ENCODE measurements at places on chromosomes 2 and 18.

DNA sequence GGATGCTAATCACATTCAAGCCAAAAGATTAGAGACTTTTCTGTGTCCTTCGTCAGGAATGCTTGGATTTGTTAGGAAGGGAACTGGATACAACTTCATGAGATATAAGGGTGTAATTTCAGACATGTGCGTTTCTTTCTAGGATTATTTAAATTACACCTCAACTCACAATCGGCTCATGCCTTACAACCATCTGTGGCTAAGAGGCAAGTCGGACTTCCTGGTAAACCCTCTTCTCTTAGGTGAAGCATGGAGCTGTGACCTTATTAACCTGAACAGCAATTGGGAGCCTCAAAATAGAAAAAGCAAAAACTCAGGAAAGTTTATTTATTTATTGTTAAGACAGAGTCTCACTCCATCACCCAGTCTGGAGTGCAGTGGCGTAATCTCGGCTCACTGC is 61.8 kb downstream of the SEMA4F start:
- DNase-seq, result no peak

- DNase-seq, result no peak
Measured at GRCh38 chr2:181955010-181955409, 30.6 kb upstream of the PPP1R1C start.

DNA sequence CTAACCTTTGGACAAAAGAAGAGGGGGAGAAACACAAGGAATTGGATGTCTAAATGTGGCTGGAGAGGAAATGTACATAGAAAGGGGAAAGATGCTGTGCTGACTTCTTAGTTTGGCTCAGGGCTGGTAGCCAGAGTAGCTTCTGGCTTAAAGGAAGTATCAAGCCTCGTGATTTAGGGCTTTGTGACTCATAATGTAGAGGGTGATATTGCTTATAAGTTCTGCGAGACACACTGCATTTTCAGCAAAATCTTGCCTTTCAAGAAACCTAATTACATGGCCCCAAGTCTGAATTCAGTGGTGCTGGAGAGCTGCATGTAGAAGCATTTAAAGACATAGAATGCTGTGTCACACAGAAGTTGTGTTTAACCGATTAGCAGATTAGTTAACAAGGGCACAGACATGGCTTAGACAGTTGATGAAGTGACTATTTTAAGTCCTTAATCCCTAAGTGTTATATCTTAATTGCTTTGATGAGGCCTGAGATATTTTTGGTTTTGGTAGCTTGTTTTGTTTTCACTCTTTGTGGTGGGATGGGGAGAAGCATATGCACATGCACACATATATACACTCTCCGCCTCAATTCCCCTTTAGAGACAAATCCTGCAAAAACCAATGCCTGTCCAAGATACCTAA is 66.4 kb downstream of the EPAS1 start:
- no peak for DNase-seq

- no peak for DNase-seq
Measured at GRCh38 chr2:9215680-9216079, 9.1 kb downstream of the ASAP2 start.

DNA sequence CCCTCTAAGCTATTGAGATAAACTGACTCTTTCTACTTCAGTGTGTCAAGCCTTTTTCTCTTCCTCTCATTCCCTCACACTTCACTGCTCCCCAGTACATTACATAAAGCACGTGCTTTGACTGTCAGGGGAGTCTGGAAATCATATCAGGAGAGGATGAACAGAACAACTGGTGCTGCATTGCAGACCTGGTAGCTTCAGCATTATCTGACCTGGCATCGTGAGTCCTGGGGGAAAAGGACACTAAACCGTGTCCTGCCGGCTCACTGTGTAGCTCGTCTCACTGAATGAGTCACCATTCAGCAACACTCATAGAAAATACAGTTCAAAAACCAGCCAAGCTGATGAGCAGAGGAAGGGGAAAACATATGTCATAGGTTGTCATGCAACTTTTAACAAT is 108.5 kb upstream of the UNC80 start:
- no peak for DNase-seq

Data from vagina (tissue), 2 donors.